Activated CD4-positive, CD25-positive, alpha-beta regulatory T cell (primary cell): ENCODE measurements at places on chromosomes 6 and 20.
A peak's percentile ranks its signal among the peaks of the same experiment; 100 is the strongest.

DNA sequence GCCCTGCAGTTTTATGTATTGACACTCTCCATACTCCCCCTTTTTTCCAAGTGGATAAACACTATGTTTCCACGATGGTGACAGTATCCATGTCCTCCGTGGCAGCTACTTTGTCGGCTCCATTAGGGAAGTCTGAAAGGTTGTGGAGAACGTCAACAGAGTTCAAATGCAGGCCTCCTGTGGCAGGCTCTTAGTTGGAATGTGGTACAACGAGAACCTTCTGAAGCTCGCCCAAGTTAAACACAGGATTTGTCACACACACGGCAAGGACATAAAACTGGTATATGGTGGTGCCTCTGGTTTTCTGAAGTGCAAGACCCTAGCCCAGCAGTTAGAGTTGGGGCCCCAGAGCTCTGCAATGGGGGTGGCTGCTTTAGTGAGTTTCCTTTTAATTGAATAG is 187.0 kb upstream of the TAB2 start:
- no peak for DNase-seq

DNA sequence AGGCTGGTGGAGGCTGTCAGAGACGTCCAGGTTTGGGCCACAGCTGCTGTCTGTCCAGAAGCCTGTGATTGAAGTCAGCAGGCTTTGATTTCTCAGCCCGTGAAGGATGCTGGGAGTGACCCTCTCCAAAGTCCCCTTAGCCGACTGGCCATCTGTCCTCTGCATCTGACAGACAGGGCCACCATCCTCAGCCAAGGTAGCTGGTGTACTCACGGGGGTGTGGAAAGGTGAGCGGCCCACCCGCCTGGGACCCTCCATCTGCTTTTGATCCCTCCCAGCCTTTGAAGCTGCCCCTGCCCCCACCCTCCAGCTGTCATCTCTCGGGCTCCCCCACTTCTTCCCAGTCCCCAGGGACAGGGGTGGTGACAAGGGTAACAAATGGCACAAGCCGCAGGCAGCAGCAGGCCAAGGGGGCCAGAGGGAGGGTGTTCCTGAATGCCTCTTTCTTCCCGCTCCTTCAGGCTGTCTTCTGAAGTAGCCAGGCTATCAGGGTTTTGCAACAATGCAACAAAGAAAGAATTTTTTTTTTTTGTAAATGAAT is 84.4 kb downstream of the EYA2 start:
- DNase-seq = no peak

GRCh38 chr6:26514984-26515383 is 14.9 kb downstream of the BTN1A1 start:
- no peak for DNase-seq

DNA sequence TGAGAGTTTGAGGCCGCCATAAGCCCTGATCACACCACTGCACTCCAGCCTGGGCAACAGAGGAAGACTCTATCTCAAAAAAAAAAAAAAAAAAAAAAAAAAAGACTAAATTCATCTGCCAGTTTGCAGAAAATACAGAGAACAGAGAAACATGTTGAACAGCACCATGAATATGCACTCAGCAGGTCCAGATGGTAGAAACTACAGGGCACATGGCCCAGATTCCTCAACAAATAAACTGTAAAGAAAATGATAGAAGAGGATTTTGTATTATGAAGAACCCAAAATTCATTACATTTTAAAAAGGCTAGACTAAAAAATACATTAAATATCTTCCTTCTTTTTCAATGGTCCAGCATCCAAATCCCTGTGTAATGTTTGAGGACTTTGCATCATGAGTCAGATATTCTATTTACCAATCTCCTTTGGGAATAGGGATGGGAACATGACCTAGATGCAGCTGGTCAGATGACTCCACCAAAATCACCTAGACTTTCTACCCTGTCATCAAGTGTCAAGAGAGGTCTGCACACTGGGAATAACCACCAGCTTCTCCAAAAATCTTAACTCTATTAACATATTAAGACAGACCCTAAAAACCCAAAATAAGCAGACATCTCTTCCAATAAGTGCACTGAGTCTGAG is 189.1 kb upstream of the TCF21 start:
- no peak for DNase-seq

DNA sequence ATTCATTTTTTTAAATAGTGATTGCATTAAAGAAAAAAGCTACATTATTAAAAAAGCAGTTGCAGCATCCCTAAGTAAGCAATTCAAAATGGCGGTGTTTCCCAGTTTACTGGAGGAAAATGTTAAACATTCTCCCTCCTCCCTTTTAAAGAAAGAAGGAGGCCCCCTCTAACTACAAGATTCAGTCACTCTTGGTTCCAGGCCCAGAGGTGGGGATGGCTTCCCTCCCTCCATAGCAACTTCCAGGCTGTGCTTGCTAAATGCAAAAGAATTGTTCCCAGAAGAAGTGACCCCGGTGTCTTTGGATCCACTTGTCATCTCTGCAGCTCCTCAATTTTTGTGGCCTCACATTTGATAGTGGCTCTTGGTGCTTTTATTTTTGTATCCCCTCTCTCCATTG is 165.9 kb downstream of the SOBP start:
- DNase-seq = no peak

- no peak for DNase-seq
Observed at GRCh38 chr6:44805238-44805846, 417.8 kb downstream of the CDC5L start.

- no peak for DNase-seq
Observed at GRCh38 chr20:2798095-2798805, 2.2 kb downstream of the CPXM1 start.

DNA sequence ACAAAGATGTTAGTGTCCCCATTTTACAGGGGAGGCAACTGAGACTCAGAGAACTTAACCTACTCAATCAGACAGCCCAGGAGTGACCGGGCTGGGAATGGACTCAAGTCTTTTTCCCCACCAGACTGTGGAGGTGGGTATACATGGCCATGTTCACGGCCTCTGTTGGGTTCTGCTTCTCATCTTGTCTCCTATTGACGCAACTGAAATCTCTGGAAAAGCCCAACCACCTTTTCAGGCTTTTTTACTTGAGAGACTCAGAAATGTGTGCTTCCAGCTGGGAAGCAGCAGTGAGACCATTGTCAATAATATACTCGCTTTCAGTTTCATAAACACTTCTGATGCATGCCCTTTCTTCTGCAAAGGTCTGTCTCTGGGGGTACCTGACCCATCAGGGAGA is 70.7 kb downstream of the SOBP start:
- DNase-seq = no peak

GRCh38 chr20:24993337-24994185 is 1.0 kb upstream of the APMAP start:
- no peak for DNase-seq

- no peak for DNase-seq
Observed at GRCh38 chr6:12955956-12956355, 239.4 kb downstream of the PHACTR1 start.

GRCh38 chr6:163463795-163464194 is 49.3 kb downstream of the QKI start:
- no peak for DNase-seq

- DNase-seq = no peak
Observed at GRCh38 chr20:33909331-33909921, 84.3 kb upstream of the RALY start.

- peak; percentile 98 for DNase-seq
Observed at GRCh38 chr20:49216991-49217578, 2.1 kb upstream of the DDX27 start.

DNA sequence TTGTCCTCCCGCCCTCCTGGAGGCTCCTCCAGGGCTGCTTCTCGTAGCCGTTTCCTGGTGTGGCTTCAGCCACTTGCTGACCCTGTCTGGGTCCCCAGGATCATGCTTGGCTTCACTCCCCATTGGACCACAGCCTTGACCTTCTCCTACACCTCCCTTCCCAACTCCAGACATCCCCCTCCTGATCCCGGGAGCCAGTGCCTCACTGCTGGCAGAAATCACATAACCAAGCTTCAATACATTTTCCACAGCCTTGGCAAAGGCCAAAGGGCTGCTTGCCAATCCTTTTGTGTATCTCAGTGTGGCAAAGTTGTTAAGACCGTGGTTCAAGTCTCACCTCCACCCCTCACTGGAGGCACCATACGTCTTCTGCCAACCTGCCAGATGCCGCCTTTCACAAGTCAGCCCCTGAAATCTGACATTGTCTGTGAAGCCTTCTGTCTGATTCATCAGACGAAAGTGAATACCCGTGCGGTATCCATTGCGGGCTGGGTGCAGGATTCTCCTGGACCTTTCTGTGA is 60.1 kb downstream of the PHACTR3 start:
- no peak for DNase-seq

DNA sequence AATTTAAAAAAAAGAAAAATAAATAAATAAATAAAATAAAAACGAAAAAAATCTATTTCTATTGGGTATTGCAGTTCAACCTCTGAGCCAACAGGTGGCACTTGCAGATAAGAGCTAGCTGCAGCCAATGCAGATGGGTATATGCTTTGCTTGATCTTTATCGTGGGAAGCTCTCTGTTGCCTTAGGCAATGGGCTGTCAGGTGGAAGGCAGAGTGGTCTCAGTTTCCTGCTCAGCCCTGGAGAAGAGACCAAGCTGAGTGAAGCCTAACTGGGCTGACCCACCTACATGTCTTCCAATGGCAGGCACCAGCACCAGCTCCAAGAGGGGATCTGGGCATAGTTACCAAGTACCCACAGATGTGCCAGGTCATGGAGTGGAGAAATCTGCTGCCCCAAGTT is 95.0 kb downstream of the AK9 start:
- DNase-seq = no peak

DNA sequence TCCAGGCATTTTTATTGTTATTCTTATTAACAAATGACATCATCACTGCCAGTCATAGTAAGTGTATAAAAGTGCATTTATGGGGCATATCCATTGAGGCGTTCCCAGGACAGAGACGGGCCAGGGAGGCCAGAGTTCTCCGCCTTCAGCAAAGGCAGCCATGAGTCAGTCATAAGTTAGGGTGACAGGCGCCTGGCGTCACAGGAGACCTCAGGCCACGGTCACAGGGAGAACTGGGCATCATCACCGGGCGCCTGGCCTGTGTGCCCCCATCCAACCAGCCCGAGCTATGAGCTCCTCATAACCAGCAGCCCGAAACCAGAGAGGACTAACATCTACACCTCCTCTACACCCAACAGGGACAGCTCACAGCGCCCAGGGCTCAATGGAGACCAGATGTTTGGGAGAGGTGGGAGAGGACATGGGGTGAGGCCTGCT is 259.2 kb downstream of the DLL1 start:
- DNase-seq = no peak

DNA sequence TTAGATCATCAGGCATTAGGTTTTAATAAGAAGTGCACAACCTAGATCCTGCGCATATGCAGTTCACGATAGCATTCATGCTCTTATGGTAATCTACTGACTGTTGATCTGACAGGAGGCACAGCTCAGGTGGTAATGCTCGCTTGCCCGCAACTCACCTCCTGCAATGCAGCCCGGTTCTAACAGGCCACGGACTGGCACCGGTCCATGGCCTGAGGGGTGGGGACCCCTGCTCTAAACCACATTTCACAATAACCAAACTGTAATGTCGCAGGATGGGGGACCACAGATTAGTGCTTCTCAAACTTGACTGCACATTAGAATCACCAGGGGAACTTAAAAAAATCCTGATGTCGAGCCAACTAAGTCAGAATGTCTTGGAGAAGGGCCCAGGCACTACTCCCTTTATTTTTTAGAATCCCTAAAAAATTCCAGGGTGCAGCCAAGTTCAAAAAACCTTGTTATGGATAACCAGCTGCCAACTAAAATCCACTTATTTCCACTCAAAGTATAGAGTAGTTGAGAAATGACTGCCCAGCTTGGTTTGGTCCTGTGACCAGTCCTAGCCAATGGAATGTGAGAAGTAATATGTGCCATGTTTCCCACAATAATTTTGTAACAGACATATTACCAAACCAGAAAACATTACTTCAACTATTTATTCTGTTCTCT is 3.1 kb downstream of the SHPRH start:
- DNase-seq = no peak

- no peak for DNase-seq
Observed at GRCh38 chr20:10314198-10314597, 95.6 kb downstream of the SNAP25 start.

DNA sequence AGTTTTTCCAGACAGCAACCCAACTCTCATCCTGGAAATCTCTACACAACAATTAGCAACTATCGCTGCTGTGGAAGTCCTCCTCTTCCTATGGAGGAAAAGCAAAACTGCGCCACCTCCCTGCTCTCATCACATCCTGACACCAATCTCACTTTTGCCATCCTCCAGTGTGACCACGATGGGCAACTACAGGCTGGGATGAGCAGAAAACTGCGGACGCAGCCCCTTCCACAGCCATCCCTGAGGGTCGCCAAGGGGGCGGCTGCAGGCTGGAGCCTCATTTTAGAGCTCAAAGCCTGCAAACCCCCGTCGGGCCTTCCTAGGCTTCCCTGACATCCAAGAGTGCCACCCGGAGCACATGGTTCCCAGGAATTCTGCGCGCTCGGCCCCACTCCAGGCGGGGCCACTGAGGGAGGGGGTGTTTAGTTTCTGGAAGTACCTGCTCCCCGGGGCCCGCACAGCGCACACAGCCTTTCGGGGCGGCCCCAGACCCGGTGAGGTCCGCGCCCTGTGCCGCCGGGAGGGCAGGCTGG is 1.2 kb downstream of the TCFL5 start:
- DNase-seq = no peak

- no peak for DNase-seq
Observed at GRCh38 chr20:36170542-36171215, 16.1 kb downstream of the EPB41L1 start.

- DNase-seq = peak; percentile 81
Observed at GRCh38 chr6:39166189-39166911, 51.4 kb upstream of the SAYSD1 start.

GRCh38 chr6:63792736-63793464 is 157.3 kb downstream of the PHF3 start:
- DNase-seq = no peak

DNA sequence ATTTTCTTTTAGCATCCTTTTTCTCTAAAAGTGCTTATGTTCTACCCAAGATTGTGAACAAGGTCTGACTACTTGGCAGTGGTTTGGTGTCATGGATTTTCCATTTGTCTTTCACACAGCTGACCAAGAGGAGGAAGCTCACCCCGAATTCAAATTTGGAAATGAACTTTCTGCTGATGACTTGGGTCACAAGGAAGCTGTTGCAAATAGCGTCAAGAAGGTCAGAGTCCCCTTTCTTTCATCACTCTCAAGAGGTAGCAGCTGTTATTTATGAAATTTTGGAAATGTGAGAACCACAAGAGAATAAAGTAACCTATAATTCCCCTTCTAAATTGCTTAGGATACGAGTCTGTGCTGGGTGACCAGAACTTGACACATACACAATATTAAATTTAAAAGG is 113.0 kb upstream of the LAMP5 start:
- DNase-seq = no peak

DNA sequence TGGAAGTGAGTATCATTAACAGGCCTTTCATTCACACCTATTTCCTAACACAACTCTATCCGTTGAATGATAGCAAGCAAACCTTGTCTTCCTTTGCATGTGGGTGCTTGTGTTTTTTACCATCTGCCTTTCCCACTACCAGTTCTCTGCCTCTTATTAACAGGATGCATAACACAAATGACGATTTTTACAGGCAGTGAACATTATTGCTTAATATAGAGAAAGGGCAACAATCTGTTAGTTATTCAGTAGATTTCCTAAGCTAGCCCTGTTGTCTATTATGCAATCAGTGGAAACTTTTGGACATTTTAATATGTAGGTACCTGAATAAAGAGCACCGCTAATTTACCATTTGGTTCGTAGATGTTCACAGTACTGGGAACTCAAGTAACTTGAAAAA is 348.8 kb upstream of the PLCB4 start:
- DNase-seq = no peak
